ENCODE measurements at places on chromosomes 7 and 10. TPM values are rescaled to one million over a fixed set of nuclear protein-coding genes. Genes with fewer than 3 reads are reported as not detected.

DNA sequence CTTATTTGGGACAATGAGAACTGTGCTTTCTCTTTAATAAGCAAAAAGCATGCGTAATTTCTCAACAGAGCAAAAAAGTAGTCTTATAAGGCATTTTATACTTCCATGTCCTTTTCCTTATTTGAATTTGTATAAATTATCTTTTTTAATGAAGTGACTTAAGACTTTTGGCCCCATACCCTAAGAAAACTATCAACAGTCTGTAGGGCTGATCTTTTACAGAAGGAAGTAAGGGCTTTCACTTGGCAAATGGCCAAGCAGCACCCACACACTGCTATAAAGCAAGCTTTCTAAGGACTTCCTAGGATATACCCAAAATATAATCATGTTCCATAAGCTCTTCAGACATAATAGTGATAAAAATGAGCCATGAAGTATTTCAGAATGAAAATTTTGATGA lies 3.4 kb downstream of the CRPPA start:
- DNase-seq = no peak

GRCh38 chr7:5638994-5639393 lies 142.5 kb downstream of the RNF216 start:
- no peak for DNase-seq

GRCh38 chr10:1123972-1124371 lies 67.8 kb downstream of the WDR37 start:
- no peak for DNase-seq

CNOT4 gene
- total RNA-seq = 2.0 TPM

DPP6 gene
- not detected for total RNA-seq

- DNase-seq = no peak
Observed at GRCh38 chr10:122744257-122744656, 44.6 kb upstream of the C10orf120 start.

HOXA3 gene
- total RNA-seq = 32.9 TPM

Data from Caki2 (cell line).